ENCODE measurements at places on chromosomes 1 and 21. TPM values are rescaled to one million over a fixed set of nuclear protein-coding genes. Genes with fewer than 3 reads are reported as not detected.

The CCDC28B gene
- 54.4 TPM for total RNA-seq

The ADAM30 gene
- total RNA-seq: not detected

The FALEC gene
- 1.9 TPM for total RNA-seq

The S100A2 gene
- total RNA-seq: not detected

The TMEM9 gene
- 24.8 TPM for total RNA-seq

DNA sequence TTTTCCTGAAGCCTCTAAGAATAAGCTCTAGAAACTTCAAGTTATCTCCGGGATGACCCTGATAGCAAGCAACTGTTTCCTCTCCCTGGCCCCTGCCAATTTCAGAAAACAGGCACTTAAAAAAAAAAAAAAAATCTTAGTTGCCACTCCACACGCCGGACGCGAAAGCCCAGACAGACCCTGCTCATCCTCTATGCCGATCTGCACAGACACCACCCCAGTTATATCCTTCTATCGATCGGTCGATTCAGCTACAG lies 1.7 kb downstream of the ANP32E start:
- DNase-seq: no peak

DNA sequence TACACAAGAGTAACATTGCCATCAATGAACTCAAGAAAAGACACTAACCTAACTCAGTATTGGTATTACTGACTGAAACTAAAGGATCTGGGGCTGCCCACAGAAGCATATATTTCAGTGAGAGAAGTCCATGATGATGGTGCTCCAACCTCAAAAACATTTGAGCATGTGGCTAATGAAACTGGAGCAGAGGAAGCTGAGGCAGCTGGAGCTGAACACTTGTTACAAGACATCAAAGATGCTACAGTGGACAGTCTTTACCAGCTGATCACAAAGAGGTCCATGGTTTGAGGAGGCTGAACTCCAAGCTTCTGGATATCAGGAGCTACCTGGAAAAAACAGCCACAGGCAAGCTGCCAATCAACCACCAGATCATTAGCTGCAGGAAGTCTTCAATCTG lies 42.2 kb upstream of the TTC39A start:
- no peak for DNase-seq

DNA sequence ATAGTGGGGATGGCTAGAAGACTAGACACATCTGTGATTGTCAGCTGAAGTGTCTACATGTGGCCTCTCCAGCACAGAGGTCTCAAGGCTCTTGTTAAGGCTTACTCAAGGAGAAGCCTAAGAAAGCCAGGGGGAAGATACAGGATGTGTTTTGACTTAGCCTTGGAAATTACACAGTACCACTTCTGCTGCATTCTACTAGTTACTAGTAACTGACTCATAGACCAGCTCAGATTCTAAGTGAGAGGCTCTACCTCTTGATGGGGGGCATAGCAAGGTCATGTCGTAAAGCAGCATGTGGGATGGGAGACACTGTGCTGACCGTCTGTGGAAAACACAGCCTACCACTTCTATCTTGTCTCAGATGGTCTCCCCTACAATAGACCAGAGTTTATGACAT lies 99.5 kb downstream of the UBE2U start:
- DNase-seq: no peak

- no peak for DNase-seq
Measured at GRCh38 chr1:22537441-22538139, 25.7 kb upstream of the EPHA8 start.

DNA sequence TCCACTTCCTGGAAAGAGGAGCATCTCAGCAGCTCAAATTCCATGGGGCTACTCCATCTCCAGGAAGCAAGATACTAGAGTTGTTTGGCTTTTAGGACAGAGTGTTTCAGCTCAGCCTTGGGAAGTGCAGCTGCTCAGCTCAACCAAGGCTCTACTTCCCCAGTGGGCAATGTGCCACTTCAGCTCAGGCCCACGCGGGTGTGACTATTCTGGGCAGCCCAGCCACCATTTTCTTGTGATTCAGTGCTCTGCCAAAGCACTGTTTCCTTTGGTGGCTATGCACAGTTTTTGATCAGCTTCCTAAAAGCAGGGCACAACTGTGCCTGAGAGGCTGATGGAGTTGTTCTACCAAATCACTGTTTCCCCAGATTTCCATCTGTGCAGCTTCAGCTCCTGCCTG lies 1104.9 kb upstream of the TMPRSS15 start:
- DNase-seq: no peak

- DNase-seq: no peak
Measured at GRCh38 chr1:70405780-70406416, 5.2 kb upstream of the CTH start.

DNA sequence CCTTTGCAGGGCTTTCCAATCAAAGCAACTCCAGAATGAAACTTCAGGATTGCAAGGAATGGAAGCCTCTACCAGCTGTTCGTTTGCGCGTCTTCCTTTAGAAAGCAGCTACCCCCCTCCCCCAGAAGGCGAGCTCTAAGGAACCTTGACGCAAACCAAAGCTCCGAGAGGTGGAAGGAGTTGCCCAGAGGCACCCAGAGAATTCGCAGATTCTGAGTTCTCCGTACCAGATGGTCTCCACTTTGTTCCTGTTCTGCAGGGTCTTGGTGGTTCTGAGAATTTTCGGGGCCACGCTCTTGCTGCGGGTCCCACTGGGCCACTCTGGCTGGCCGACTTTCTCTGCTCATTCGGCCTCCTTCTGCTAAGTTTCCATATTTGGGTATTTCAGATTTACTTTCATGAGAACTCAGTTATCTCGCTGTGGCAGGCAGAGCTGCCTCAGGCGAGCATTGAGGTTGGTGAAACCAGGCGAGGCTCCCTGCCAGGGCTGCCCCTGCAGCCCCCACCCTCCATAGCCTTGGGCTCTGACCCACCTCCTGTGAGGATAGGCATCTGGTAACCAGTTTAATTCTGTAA lies 801 bp downstream of the TRAF5 start:
- DNase-seq: peak; percentile 59

DNA sequence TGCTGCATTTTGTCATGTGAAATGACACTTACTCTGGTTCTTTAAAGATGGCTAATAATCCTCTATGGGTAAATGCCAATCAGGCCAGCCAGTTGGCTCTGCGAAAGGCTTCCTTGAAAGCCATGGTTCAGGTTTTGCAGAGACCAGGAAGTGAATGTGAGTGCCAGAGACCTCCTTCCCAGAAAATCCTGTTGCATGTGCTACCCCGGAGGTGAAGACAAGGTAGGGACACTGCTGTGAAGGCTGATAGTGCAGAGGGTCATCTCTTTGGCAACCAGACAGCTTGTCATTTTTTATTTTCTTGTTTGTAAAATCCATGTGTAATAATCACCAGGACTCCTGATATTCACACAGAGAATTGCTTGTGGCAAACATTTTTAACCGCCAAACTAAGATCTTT lies 18.7 kb downstream of the LRRC8D start:
- no peak for DNase-seq

- DNase-seq: no peak
Measured at GRCh38 chr1:62398377-62398776, 38.5 kb upstream of the USP1 start.

DNA sequence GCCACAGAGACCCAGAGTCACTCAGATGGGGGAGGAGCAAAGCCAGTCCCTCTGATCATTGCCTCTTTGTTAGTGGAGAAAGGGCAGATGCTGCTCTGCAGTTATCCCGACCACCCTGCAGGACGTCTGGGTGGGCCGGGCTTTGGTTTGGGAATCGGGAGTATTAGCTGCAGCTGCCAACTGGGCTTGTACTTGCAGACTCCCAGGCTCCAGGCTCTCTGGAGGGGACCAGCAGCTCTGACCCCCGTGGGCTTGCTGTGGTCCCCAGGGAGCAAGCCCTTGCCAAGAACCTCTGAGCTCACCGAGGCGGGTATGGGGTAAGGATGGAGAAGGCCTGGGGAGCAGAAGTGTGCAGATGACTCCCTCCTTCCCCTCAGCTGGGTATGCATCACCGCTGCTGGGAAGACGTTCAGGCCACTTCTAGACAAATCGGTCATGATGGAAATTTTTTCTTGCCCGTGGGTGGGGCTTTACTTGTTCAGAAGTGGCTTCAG lies 21.6 kb downstream of the MAPKAPK2 start:
- no peak for DNase-seq

- DNase-seq: peak; percentile 27
Measured at GRCh38 chr1:1157914-1158710, 15.6 kb upstream of the TTLL10 start.

DNA sequence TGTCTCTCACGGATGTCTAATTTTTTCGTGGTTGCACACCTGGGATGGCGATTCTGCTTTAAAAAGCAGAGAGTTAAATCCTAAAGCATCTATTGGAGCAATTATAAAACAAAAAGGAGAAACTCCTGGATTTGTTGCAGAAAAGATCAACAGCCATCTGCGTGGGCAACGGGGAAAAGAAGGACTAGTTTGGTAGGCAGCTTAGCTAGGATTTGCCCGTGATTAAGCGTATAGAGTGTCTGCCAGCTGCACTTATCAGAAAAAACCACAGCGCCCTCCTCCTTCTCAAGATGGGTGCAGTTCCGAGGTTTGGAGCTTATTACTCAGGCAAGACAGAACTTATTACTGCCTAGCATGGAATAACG lies 526 bp upstream of the SLC25A24 start:
- DNase-seq: peak; percentile 28

DNA sequence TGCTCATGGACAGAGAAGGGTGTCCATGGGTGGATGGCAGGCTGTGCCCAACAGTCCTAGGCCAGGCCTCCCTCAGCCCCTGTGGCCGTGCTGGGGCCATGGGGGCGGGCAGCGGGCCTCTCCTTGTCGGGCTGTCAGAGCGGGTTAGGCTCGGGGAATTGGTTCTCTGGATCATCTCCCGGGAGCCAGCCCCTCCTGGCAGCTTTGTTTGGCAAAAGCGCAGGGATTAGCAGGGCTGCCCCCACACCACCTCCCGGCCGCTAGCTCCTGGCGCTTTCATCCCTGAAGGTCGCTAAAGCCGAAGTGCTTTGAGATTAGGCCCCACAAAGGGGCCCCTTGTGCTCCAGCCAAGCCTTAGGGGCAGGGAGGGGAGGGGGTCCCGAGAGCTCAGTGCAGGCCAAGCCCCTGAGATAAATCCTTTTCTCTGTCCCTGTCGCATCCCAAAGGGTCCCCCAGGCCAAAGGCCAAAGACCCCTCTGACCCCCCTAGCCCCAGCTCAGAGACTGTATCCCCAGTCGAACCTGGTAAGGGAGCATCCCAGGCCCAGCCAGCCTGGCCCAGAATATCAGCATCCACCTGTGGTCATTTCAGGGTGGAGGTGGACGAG lies 9.8 kb upstream of the DMBX1 start:
- no peak for DNase-seq

DNA sequence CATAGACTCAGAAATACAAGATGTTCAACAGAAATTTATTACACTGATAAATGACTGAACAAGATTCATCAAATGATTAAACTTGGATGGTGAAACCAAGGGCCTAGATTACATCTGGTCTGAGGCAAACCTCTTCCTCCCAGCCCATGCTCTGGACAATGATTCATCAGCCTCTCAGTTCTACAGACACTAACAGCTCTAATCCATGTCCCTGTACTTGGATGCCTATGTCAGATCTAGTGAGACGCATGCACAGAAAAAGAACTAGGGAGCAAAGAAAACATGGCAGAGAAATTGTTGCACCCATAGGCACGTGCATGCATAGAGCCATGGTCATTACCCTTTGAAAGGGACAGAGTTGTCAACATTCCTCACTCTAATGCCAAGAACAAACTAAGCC lies 250.1 kb downstream of the KCNH1 start:
- no peak for DNase-seq

DNA sequence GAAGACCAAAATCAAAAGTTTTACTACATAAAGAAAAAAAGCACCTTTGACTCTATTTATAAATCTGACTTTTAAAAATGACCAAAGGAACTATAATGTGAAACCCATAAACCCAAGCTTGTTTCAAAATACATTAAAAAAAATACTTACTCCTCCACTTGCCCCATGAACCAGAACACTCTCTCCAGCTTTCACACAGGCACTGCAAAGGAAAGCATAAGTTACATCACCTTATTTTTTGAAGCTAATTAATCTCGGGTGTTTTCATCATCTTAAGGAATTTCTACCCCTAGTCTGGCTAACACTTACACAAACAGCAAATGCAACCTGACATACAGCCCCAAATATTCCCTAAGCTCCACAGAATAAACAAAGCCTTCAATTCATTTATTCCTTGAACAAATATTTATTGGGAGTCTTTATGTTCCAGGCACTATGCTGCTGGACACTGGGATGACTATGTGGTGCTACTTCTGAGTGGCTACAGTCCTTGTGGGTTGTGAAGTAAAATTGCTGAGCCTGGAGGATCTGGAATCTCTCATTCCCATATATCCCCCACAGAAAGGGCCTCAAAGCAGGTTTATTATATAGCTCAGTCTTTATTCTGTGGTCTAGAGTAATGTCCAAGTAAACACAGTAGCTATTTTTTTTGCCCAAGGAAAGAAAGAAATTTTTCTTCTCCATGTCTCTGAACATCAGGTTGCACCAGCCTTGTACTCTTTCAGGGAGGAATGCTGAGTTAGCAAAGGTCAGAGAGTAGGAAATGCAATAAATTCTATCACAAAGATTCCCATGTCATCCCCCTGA lies 18.2 kb downstream of the CRYZ start:
- no peak for DNase-seq

DNA sequence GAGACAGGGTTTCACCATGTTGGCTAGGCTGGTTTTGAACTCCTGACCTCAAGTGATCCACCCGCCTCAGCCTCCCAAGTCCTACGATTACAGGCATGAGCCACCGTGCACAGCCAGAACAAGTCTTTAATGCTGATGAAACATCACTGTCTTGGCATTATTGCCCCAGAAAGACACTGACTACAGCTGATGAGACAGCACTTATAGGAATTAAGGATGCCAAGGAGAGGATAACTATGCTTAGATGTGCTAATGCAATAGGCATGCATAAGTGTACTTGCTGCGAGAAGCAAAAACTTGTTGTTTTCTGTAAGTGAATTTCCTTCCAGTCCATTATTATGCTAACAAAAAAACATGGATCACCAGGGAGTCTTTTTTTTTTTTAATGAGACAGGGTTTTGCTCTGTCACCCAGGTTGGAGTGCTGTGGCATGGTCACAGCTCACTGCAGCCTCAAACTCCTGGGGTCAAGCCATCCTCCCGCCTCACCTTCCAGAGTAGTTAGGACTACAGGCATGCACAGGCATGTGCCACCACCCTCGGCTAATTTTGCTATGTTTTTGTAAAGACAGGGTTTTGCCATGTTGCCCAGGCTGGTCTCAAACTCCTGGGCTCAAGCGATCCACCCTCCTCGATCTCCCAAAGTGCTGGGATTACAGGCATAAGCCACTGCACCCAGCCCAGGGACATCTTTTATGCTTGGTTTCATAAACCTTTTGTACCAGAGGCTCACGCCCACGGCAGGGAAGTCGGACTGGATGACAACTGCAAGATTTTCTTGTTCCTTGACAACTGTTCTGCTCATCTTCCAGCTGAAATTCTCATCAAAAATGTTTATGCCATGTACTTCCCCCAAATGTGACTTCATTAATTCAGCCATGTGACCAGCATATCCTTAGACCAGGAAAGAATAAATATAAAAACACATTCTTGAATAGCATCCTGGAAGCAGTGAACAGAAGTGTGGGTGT lies 23.1 kb downstream of the RHEX start:
- DNase-seq: no peak

GRCh38 chr1:46489638-46490405 lies at the start of gene DMBX1:
TSS of gene DMBX1 (plus strand) at chr1:46489836. CDS start at chr1:46507011, 17,175 bp downstream.
- no peak for DNase-seq

All from OCI-LY7 (cell line).